ENCODE measurements at places on chromosomes 12 and 14.

- DNase-seq = no peak
These were observed 29.3 kb upstream of the EAPP start for GRCh38 chr14:34568803-34569202.

DNA sequence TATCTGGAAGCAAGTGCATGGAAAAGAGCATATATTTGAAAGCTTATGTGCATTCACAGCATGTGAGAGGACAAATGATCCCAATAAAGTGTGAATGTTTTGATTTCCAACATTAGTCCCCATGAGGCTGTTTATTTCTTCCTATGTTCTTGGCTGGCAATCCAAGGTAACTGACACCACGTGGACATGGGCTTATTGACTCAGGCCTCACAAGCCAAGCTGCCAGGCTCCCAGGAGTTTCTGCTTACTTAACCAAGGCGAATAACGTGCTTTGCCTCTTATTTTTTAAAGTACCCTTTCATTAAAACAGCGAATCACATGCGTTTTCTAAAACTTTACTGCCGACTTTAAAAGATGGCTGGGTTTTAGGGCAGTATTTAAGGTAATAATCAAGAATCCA, 441.7 kb downstream of the FUT8 start:
- DNase-seq = no peak

DNA sequence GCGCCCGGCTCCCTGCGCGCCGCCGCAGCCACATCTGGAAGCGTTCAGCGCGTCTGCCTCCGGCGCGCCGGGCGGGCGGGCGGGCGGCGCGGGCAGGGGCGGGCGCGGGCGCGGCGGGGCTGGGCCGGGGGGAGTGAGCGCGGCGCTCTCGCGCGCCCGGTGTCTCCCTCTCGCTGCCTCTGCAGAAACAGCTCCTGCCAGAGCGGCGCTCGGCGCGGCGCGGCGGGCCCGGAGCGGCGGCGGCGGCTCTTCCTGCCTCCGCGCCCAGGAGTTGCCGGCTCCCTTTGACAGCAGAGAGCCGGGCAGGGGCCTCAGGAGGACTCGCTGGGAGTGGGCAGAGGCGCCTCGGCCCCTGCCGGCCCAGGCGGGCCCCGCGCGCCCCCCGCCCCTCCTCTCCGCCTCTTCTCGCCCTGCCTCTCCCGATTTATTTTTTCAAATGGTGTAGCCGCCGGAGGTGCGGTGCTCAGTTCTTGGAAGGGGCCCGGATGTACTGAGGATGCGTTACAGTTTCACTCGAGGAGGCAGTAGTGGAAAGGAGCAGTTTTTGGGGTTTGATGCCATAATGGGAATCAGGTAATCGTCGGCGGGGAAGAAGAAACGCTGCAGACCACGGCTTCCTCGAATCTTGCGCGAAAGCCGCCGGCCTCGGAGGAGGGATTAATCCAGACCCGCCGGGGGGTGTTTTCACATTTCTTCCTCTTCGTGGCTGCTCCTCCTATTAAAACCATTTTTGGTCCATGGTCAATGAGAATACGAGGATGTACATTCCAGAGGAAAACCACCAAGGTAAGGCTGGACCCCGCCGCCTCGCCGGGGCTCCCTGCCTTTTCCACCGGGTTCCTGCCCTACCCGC, at the start of gene CACNA1C:
Gene CACNA1C (plus strand): TSS at position 162 of the 853 bp plus-strand sequence. CDS start 576 bp downstream, at position 738.
- DNase-seq = peak; percentile 61

GRCh38 chr14:54322701-54323337, 74.0 kb upstream of the CDKN3 start:
- no peak for DNase-seq

DNA sequence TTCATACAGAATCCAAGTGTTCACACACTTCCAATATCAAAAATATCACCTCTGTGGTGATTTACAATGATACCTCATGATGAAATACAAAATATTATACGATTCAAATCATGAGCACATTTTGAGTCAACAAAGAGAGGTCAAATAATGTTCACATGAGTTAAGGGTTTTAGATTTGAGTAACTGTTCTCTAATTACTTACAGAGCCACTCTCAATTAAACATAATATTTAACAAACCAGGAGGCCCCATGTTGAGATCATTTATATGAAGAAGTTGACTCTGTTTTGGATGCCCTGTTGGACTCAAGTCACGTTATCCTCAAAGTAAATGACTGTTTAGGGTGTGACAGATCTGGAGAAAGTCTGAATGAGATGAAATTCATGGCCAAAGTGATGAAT, 53.5 kb downstream of the NUAK1 start:
- DNase-seq = no peak

GRCh38 chr14:78029601-78030372, 140.4 kb upstream of the NRXN3 start:
- DNase-seq = no peak

GRCh38 chr12:57620936-57621496, 9.8 kb downstream of the ARHGEF25 start:
- DNase-seq = no peak

- DNase-seq = peak; percentile 38
These were observed 53.9 kb upstream of the DCD start for GRCh38 chr12:54701940-54702592.
